ENCODE measurements at places on chromosomes 11 and 22. TPM values are rescaled to one million over a fixed set of nuclear protein-coding genes. Genes with fewer than 3 reads are reported as not detected.

The TEX54 gene
- 0.65 TPM for total RNA-seq

The OR6A2 gene
- 0.19 TPM for total RNA-seq

The MED17 gene
- total RNA-seq, result 23.2 TPM

The POU2AF2 gene
- total RNA-seq, result not detected

The TEAD1 gene
- total RNA-seq, result 135 TPM

The ALDH3B1 gene
- total RNA-seq, result 13.1 TPM

The KCNC1 gene
- 0.07 TPM for total RNA-seq

The TRIM48 gene
- total RNA-seq, result not detected

- peaks cover 23% of the 10 kb centered on the region for H3K4me1 ChIP-seq
- no peaks in the 10 kb centered on the region for H3K27me3 ChIP-seq
- no peak overlapping the region for H3K4me3 ChIP-seq
- DNase-seq, result peak; percentile 73
Observed at GRCh38 chr11:118895093-118896039, 11.7 kb downstream of the CXCR5 start.

GRCh38 chr11:119878990-119879389 is 150.0 kb upstream of the NECTIN1 start:
- peaks cover 48% of the 10 kb centered on the region for H3K27me3 ChIP-seq
- H3K4me3 ChIP-seq, result no peak overlapping the region
- H3K27ac ChIP-seq, result no peak overlapping the region
- no peaks in the 10 kb centered on the region for H3K36me3 ChIP-seq
- no peaks in the 10 kb centered on the region for H3K4me1 ChIP-seq

- no peaks in the 10 kb centered on the region for H3K4me1 ChIP-seq
- no peak for DNase-seq
- no peaks in the 10 kb centered on the region for H3K36me3 ChIP-seq
- peaks cover 27% of the 10 kb centered on the region for H3K27me3 ChIP-seq
- no peak overlapping the region for H3K4me3 ChIP-seq
Observed at GRCh38 chr11:124536520-124536919, 6.9 kb downstream of the OR8B12 start.

DNA sequence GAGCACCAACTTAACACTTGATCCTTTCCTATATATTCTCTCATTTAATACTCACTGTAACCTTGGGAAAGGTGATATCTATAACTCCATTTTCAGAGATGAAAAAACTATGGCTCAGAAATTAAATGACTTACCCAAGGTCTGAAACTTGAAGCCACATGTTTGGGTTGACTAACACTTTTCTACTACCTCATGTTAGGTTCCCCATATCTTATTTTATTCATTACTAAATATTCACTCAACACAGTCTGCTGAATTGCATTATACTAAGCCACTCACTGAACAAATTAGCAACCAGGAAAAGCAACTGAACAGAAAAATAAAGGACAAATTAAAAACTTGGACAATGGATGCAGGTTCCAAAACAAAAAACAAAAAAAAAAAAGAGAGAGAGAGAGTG is 59.9 kb downstream of the FAM168A start:
- H3K4me1 ChIP-seq, result peaks cover 7% of the 10 kb centered on the region
- no peaks in the 10 kb centered on the region for H3K27me3 ChIP-seq
- no peaks in the 10 kb centered on the region for H3K36me3 ChIP-seq
- DNase-seq, result no peak
- no peak overlapping the region for H3K4me3 ChIP-seq

GRCh38 chr11:2983908-2984307 is 8.2 kb downstream of the NAP1L4 start:
- no peak for DNase-seq
- no peak overlapping the region for H3K4me3 ChIP-seq
- peaks cover 34% of the 10 kb centered on the region for H3K4me1 ChIP-seq
- H3K27ac ChIP-seq, result no peak overlapping the region

GRCh38 chr11:126925321-126926093 is 75.1 kb downstream of the KIRREL3 start:
- peaks cover 18% of the 10 kb centered on the region for H3K4me1 ChIP-seq
- H3K36me3 ChIP-seq, result no peaks in the 10 kb centered on the region
- no peak for DNase-seq
- H3K27ac ChIP-seq, result no peak overlapping the region
- H3K27me3 ChIP-seq, result no peaks in the 10 kb centered on the region
- H3K4me3 ChIP-seq, result no peak overlapping the region

- no peak overlapping the region for H3K4me3 ChIP-seq
- no peak for DNase-seq
- no peaks in the 10 kb centered on the region for H3K36me3 ChIP-seq
- H3K27ac ChIP-seq, result no peak overlapping the region
- H3K27me3 ChIP-seq, result peaks cover 10% of the 10 kb centered on the region
Observed at GRCh38 chr11:105834461-105834860, 187.6 kb downstream of the MSANTD4 start.

GRCh38 chr11:76769645-76770586 is 13.2 kb upstream of the TSKU start:
- H3K27ac ChIP-seq, result peak overlapping the region; percentile 93
- H3K4me1 ChIP-seq, result peaks cover 70% of the 10 kb centered on the region
- H3K4me3 ChIP-seq, result no peak overlapping the region
- H3K36me3 ChIP-seq, result no peaks in the 10 kb centered on the region
- H3K27me3 ChIP-seq, result no peaks in the 10 kb centered on the region

- H3K27ac ChIP-seq, result peak overlapping the region; percentile 77
- H3K27me3 ChIP-seq, result peaks cover 28% of the 10 kb centered on the region
- H3K36me3 ChIP-seq, result no peaks in the 10 kb centered on the region
- H3K4me3 ChIP-seq, result peak overlapping the region; percentile 87
Observed at GRCh38 chr11:43943372-43943930, 1.0 kb downstream of the C11orf96 start.

DNA sequence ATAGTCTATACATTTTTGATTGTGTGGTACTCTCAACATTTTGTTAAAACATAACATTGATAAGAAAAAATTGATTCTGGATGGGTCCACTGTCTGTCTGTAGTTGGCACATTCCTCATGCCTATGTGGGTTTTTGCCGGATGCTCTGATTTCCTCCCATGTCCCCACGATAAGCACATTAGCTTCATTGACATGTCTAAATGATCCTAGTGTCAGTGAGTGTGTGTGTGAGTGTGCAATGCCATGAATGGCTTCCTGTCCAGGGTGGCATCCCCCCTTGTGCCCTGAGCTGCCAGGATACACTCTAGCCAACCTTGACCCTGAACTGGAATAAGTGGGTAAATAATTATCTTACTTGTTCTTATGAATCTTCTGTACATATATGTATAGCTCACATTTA is 5.4 kb downstream of the SFI1 start:
- H3K4me3 ChIP-seq, result no peak overlapping the region
- H3K27me3 ChIP-seq, result no peaks in the 10 kb centered on the region
- no peak for DNase-seq
- H3K27ac ChIP-seq, result no peak overlapping the region

DNA sequence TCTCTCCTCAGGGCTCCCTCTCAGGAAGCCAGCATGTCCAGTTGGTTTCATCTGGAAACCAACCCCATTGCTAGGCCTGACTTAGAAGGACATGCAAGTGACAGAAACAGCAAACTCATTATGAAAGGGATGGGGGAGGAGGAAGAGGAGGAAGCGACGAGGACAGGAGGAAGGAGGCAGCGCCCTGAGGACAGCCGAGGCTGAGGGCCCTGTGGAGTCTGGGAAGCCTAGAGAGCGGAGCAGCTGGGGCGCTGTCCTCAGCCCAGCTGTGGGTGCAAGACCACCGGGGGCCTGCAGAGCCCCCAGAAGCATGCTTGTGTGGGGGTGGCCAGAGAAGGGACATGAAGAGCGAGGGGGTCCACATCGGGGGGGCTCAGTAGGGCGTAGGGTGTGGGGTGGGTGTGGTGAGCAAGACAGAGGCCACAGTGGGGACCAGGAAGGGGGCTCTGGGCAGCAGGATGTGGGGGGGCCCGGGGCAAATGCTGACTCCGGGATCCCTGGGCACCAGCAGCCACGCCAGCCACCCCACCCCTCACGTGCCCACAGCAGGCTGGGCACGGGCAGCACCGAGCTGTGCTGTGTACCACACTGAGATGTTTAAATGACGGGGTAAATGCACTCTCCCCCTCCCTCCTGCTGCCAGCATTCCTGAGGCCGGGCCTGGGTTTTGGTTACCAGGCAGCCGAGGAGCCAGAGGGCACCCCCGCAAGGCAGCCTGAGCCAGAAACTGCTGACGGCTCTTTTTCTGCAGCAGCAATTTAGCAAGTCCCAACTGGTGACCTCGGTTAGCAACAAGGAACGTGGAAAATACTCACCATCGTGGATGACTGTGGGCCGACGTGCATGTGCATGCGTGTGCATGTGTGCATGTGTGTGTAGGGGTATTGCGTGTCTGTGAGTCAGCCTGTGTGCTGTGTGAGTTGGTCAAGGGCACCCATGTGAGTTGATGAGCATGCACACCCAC is 82.7 kb upstream of the LINC01488 start:
- peaks cover 18% of the 10 kb centered on the region for H3K4me1 ChIP-seq
- H3K27me3 ChIP-seq, result no peaks in the 10 kb centered on the region
- peak; percentile 82 for DNase-seq
- peak overlapping the region; percentile 57 for H3K27ac ChIP-seq
- no peak overlapping the region for H3K4me3 ChIP-seq

DNA sequence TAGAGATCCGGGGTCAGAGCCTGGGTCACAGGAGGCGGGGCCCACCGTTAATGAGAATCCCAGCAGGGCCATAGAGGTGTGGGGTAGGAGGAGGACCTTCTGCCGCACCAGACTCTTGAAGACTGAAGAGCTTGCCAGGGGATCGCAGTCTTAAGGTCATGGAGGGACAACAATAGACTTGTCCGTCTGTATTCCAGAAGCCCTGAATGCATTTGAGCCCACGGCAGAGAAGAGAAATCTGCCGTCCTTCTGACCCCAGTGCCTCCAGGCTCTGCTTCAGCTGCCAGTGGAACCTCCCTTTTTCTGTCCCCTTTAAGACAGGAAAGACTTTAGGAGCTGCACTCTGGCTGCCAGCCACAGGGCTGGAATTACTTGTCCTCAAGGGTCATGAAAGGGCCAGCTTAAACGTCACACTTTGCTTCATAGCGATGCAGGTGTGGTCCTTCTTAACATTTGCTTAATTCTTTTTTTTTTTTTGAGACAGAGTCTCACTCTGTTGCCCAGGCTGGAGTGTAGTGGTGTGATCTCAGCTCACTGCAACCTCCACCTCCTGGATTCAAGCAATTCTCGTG is 15.5 kb upstream of the ST3GAL4 start:
- H3K4me3 ChIP-seq, result no peak overlapping the region
- H3K27ac ChIP-seq, result no peak overlapping the region
- peaks cover 57% of the 10 kb centered on the region for H3K4me1 ChIP-seq
- H3K27me3 ChIP-seq, result no peaks in the 10 kb centered on the region
- peaks cover 3% of the 10 kb centered on the region for H3K36me3 ChIP-seq

DNA sequence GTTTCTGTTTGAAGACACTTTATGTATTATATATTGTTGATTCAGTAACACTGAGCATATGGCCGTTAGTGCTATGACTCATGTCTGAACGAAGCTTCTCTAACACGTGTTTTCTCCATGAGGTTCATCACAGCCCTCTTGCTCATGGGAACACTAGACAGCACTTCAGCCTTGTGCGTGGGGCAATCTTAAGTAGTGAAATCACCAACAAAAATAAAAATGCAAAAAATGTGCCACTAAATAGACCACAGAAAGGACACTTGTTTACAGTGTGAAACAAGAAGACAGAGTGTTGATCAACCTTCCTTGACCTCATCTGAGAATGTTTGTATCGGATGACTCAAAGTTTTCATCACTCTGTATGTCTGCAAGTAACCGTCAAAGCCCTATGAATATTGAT is 94.5 kb downstream of the FDX1 start:
- peaks cover 4% of the 10 kb centered on the region for H3K36me3 ChIP-seq
- H3K27ac ChIP-seq, result no peak overlapping the region
- H3K4me3 ChIP-seq, result no peak overlapping the region
- no peak for DNase-seq

- H3K4me3 ChIP-seq, result no peak overlapping the region
- no peak overlapping the region for H3K27ac ChIP-seq
- peaks cover 53% of the 10 kb centered on the region for H3K27me3 ChIP-seq
- H3K4me1 ChIP-seq, result no peaks in the 10 kb centered on the region
- DNase-seq, result no peak
- H3K36me3 ChIP-seq, result no peaks in the 10 kb centered on the region
Observed at GRCh38 chr11:62195945-62196344, 5.9 kb downstream of the SCGB1D1 start.

DNA sequence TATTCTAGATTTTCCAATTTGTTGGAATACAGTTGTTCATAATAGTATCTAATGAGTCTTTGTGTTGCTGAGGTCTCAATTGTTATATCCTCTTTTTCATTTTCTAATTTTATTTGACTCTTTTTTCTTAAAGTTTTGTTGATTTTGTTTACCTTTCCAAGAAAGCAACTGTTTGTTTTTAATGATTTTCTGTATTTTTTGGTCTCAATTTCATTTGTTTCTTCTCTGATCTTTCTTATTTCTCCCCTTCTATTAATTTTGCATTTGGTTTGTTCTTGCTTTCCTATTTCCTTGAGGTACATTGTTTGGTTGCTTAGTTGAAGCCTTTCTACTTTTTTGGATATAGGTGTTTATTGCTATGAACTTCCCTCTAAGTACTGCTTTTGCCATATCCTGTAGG is 5.2 kb upstream of the OR52A1 start:
- H3K36me3 ChIP-seq, result no peaks in the 10 kb centered on the region
- DNase-seq, result no peak
- H3K27me3 ChIP-seq, result peaks cover 6% of the 10 kb centered on the region
- no peaks in the 10 kb centered on the region for H3K4me1 ChIP-seq
- H3K27ac ChIP-seq, result no peak overlapping the region
- H3K4me3 ChIP-seq, result no peak overlapping the region

- H3K27ac ChIP-seq, result no peak overlapping the region
- peaks cover 4% of the 10 kb centered on the region for H3K36me3 ChIP-seq
- H3K4me1 ChIP-seq, result peaks cover 63% of the 10 kb centered on the region
Observed at GRCh38 chr11:108669711-108670110, 4.8 kb downstream of the DDX10 start.

DNA sequence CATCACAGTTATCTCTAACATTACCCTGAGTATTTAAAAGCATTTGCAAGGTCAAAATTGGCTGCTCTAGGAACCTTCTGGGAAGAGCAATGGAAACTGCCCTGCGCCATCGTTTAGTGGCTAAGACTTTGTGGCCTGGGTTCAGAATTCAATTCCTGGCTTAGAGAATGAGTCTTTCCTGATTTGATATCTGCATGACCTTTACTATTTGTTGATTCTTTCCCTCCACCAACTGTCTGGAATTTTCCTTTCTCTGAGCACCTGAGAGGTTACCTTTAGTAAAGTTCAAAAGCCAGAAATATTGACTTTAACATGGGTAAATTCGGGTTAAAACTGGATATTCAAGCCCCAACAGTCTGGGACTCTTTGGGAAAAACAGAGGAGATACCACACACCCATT is 43.0 kb upstream of the SLC5A12 start:
- no peak overlapping the region for H3K27ac ChIP-seq
- H3K4me1 ChIP-seq, result peaks cover 5% of the 10 kb centered on the region
- H3K4me3 ChIP-seq, result no peak overlapping the region

DNA sequence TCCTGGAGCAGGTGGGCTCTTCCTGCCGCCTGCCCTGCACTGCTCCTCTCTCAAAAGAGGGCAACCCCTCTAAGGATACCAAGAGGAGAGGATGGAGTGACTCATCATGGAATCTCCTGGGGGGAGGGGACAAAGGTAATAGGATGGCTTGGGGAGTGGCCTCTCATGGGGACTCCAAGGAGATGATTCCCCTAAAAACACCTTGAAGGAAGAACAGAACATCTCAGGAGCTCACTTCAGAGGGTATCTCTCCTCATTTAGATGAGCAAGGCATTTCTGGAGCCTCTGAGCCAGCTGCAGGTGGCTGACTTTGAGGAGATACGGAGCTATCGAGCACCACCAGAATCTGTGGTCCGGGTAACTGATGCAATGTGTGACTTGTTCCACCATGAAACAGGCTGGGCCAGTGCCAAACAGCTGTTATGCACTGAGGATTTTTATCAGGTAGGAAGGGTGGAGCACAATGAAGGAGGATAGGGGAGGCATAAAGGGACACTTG is 40.2 kb downstream of the RRP8 start:
- DNase-seq, result no peak
- H3K4me3 ChIP-seq, result no peak overlapping the region
- no peak overlapping the region for H3K27ac ChIP-seq
- no peaks in the 10 kb centered on the region for H3K27me3 ChIP-seq
- peaks cover 10% of the 10 kb centered on the region for H3K36me3 ChIP-seq
- no peaks in the 10 kb centered on the region for H3K4me1 ChIP-seq

Measured in chondrocyte (in vitro differentiated cells).